ENCODE measurements at places on chromosomes 3 and 15.
A peak's percentile ranks its signal among the peaks of the same experiment; 100 is the strongest.

- DNase-seq = no peak
These were observed 46.6 kb downstream of the CPNE4 start for GRCh38 chr3:131988209-131988608.

DNA sequence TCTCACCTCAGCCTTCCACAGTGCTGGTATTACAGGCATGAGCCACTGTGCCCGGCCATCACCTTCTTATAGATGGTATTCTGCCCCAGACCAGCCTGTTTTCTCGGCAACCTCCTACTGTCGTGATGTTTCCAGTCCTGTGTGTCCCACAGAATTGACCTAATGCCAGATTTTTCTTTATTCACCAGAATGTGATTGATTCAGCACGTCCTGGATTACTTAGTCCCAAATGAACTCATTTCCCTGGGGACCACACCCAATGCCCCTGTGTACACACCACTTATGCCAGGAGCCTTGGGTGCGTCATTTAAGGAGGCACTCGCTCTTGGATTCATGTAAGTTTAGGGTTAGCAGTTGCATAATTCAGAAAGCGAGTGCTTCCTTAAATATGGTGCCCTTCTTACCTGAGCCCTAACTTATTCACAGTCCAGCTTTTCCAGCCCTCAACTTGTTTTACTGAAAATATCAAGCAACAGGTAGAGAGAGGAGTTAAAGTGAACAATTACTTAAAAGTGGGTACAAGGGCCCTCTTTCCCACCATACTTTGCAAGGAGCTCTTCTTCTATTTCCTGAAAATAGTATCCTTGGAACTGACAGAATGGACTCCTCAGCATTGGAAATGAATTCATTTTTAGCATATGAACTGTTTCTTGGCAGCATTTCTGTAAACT is 64.6 kb upstream of the UBE2E1 start:
- no peak for DNase-seq

DNA sequence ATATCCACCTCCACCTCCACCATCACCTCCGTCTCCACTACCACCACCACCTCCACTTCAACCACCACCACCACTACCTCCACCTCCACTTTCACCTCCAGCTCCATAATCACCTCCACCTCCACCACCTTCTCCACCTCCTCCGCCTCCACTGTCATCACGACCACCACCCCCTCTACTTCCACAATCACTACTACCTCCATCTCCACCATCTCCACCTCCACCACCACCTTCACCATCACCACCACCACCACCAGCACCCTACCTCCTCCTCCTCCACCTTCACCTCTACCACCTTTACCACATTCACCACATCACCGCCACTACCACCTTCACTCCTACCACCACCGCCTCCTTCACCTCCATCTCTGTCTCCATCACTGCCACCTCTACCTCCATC is 435.7 kb downstream of the MCTP2 start:
- DNase-seq = no peak

GRCh38 chr3:195240939-195241338 is 30.0 kb downstream of the XXYLT1 start:
- DNase-seq = no peak

DNA sequence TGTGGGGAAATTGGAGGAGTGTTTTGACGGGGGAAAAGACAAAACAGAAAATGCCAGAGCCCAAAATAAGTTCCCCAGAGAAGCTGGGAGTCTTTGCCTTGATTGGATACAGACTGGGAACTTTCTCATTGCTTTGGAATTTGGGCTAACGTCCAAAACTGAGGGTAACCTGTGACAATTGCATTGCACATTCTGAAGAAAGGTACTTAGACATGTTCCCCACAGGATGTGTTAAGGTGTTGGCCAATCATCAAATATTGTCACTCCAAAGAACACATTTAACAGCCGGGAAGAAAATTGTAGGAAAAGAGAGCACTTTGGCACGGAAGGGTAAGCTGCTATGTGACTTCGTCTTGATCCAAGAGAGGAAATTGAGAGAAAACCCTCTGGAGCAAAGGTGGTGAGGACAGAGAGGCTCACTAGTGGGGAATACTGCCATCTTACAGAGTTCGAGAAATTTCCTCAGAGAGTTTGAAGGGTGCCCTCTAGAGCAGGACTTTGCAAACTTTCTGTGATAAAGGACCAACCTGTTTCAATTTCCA is 619.5 kb upstream of the TBL1XR1 start:
- DNase-seq = no peak

GRCh38 chr3:34725774-34726173 is 913.6 kb upstream of the ARPP21 start:
- peak; percentile 6 for DNase-seq

DNA sequence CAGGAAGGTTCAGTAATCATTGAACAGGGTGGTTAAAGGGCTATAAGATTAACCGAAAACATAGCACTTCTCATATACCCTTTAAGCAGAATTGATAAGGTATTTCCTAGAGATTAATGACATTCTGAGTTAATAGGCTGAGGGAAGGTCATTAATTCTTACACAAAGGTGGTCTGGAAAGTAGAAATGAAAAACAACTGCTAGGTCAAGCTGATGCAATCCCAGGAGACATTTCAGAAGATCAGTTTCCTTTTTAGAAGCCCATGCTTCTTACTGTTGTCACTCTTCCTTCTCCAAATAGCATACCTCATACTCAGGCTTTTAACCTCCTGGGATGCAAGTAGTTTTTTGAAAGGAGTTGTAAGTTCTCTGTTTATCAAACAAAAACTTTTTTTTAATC is 8.8 kb downstream of the FILIP1L start:
- no peak for DNase-seq

All from ELF-1 (cell line).